KBM-7 (cell line): ENCODE measurements at places on chromosomes 12 and 14.

GRCh38 chr14:75811872-75812499 is 150.9 kb downstream of the TTLL5 start:
- DNase-seq: no peak

- DNase-seq: no peak
Observed at GRCh38 chr14:93051600-93052546, 63.9 kb downstream of the ITPK1 start.

GRCh38 chr14:92575061-92575747 is 61.6 kb downstream of the RIN3 start:
- no peak for DNase-seq

GRCh38 chr12:75900226-75900625 is 131.3 kb downstream of the PHLDA1 start:
- no peak for DNase-seq

- DNase-seq: no peak
Observed at GRCh38 chr12:50442178-50442908, 41.7 kb downstream of the LARP4 start.
